ENCODE measurements at places on chromosomes 2 and 18. TPM values are rescaled to one million over a fixed set of nuclear protein-coding genes. Genes with fewer than 3 reads are reported as not detected.

GRCh38 chr18:77248873-77249568, 627 bp upstream of the GALR1 start:
- peaks cover 90% of the 10 kb centered on the region for H3K27me3 ChIP-seq
- no peak for DNase-seq
- H3K27ac ChIP-seq, result no peak overlapping the region
- peaks cover 12% of the 10 kb centered on the region for H3K4me1 ChIP-seq
- no peaks in the 10 kb centered on the region for H3K36me3 ChIP-seq

DNA sequence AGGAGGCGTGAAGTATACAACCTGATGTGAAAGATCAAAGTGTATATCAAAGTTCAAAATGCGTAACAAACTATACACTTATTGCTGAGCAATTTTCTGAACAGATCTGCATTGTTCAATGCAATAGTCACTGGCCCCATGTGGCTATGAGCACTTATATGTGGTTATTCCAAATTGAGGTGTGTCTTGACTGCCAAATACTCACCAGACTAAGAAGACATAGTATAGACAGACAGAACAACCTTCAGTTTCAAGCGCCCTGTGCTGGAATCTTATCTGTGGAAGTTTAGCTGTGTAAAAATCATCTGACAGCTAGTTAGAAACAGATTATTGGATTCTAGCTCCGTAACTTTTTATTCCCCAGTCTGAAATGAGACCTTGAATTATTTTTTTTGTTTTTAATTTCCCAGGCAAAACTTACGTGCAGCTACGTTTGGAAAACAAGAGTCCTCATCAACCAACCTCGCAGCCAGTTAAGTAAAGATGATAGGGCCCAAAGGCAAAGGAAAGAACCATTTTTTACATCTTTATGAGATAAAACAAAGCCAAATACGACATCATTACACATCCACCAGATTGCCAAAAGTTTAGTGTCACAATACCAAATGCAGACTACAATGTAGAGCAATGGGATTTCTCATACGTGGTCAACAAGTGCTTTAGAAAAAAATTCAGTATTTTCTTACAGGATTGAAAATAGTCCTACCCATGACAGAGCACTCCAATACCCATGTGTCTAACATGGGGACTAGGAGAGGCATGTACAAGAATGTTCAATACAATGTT, 37.2 kb downstream of the MBOAT2 start:
- H3K27me3 ChIP-seq, result no peaks in the 10 kb centered on the region
- H3K4me1 ChIP-seq, result no peaks in the 10 kb centered on the region
- no peak overlapping the region for H3K27ac ChIP-seq
- peaks cover 22% of the 10 kb centered on the region for H3K36me3 ChIP-seq
- no peak for DNase-seq

Gene SLC5A7
- total RNA-seq, result not detected

DNA sequence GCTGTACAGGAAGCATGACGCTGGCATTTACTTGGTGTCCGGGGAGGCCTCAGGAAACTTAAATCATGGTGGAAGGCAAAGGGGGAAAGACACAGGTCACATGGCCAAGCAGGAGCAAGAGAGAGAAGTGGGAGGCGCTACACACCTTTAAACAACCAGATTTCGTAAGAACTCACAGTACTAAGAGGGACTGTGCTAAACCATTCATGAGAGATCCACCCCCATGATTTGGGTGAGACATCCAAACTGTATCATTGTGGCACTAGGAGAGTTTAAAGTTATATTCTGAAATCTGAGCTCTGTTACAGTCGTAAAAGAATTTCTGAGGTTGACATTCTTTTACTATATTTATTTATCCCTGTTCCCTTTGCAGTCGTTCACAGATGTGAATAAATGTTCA, 116.6 kb downstream of the ICA1L start:
- no peak for DNase-seq
- H3K4me1 ChIP-seq, result peaks cover 7% of the 10 kb centered on the region

DNA sequence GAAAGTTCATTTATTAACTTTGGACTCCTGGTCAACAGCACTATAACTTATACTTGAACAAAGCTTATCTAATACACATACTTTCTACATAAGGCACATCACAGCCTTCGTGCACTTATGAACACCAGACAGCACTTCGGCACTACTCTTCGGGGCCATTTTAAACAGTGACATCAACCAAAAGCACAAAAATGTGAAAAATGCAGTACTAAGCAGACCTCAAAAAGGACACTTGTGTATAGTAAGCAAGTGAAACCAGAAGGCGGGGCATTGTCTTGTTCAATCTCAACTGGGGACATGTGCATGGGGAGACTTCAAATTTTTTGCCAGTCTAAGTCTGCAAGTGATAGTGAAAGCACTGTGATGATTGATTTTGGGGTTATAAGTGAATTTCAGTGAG, 163.0 kb downstream of the NCKAP5 start:
- no peaks in the 10 kb centered on the region for H3K36me3 ChIP-seq
- H3K27ac ChIP-seq, result no peak overlapping the region
- DNase-seq, result no peak
- H3K4me3 ChIP-seq, result no peak overlapping the region

DNA sequence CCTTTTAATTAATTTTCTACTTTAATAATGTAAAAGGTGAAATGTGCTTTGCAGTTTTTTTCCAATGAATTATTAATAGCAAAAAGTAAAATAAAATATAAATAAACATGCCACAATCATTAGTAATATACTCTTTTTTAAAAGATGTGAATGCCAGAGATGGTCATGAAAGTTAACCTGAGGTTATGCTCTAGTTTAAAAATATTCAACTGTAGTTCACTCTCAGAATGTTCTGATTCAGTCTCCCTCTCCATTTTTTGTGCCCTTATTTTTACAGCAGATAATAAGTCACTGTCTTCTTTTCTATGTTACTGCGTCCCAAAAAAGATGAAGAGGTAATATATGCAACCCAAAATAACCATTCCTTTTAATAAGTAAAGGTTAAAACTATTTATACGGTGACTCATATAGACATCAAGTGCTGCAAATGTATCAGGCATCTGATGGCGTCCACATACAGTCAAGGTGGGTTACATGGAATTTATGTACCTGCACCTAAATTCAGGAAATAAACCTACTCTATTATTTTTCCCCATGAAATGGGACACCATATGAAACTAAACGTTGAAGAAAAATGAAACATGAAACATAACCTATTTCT, 153.6 kb upstream of the ZNF804A start:
- H3K36me3 ChIP-seq, result no peaks in the 10 kb centered on the region
- DNase-seq, result no peak
- peaks cover 6% of the 10 kb centered on the region for H3K4me1 ChIP-seq
- H3K27me3 ChIP-seq, result no peaks in the 10 kb centered on the region

Gene EHBP1
- total RNA-seq, result 67.4 TPM

- H3K36me3 ChIP-seq, result no peaks in the 10 kb centered on the region
- DNase-seq, result peak; percentile 81
- peak overlapping the region; percentile 96 for H3K27ac ChIP-seq
- no peaks in the 10 kb centered on the region for H3K27me3 ChIP-seq
Observed at GRCh38 chr2:15730545-15731212, 139.0 kb downstream of the DDX1 start.

Gene IWS1
- 47.0 TPM for total RNA-seq

DNA sequence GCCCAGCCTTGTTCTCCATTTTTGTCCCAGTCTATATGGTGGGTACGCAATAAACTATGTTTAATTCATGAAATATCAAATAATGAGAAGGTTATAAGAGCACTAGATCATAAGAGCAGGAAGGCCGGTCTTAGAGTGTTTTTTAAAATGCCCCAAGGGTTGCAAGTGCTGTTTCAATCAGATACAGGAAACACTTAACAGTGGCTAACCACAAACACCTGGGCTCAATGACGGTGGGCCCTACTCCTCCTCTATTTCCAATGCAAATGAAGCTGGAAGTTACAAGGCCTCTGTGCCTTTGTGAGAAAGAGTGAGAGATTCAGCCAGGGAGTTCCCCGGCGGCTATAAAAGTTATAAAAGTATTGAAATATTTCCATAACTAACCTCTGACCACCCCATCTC, 18.9 kb upstream of the WDR33 start:
- no peaks in the 10 kb centered on the region for H3K27me3 ChIP-seq
- H3K27ac ChIP-seq, result no peak overlapping the region
- H3K36me3 ChIP-seq, result no peaks in the 10 kb centered on the region
- H3K4me1 ChIP-seq, result no peaks in the 10 kb centered on the region
- H3K4me3 ChIP-seq, result no peak overlapping the region
- DNase-seq, result no peak

Gene SULT1C4
- total RNA-seq, result 17.5 TPM

DNA sequence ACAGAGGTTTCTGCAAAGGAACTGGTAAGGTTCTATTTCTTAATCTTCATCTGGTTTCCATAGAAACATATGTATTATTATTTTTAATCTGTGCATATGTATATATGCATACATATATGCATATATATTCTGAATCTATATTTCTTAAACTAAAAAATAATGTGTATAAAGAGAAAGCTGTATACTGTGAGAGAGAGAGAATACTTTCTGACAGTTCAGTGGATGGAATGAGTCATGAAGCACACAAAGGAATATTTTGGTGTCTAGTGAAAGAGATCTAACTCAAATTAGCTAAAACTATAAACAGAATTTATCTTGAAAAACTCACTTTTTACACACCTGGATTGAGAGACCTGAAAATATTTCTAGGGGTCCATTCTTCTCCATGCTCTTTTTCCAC, 1929.3 kb upstream of the LRRTM1 start:
- H3K27me3 ChIP-seq, result no peaks in the 10 kb centered on the region
- H3K4me3 ChIP-seq, result no peak overlapping the region
- H3K27ac ChIP-seq, result no peak overlapping the region
- DNase-seq, result no peak
- H3K4me1 ChIP-seq, result peaks cover 14% of the 10 kb centered on the region

Gene G6PC2
- total RNA-seq, result not detected

- H3K36me3 ChIP-seq, result no peaks in the 10 kb centered on the region
- DNase-seq, result no peak
- H3K27ac ChIP-seq, result no peak overlapping the region
- H3K27me3 ChIP-seq, result no peaks in the 10 kb centered on the region
- H3K4me3 ChIP-seq, result no peak overlapping the region
Observed at GRCh38 chr2:194769030-194769429, 888.0 kb upstream of the SLC39A10 start.

- peaks cover 11% of the 10 kb centered on the region for H3K27me3 ChIP-seq
- no peak overlapping the region for H3K27ac ChIP-seq
- no peak for DNase-seq
- H3K4me1 ChIP-seq, result no peaks in the 10 kb centered on the region
- no peaks in the 10 kb centered on the region for H3K36me3 ChIP-seq
Observed at GRCh38 chr2:238582159-238582558, 155.4 kb downstream of the ASB1 start.

Gene TEX44
- total RNA-seq, result not detected

- H3K4me3 ChIP-seq, result no peak overlapping the region
- no peak overlapping the region for H3K27ac ChIP-seq
- H3K4me1 ChIP-seq, result no peaks in the 10 kb centered on the region
- no peaks in the 10 kb centered on the region for H3K27me3 ChIP-seq
Observed at GRCh38 chr18:75183524-75183923, 25.4 kb downstream of the PTGR3 start.

Gene VPS54
- 35.6 TPM for total RNA-seq

- H3K4me3 ChIP-seq, result no peak overlapping the region
- H3K36me3 ChIP-seq, result no peaks in the 10 kb centered on the region
- no peak overlapping the region for H3K27ac ChIP-seq
- peaks cover 89% of the 10 kb centered on the region for H3K27me3 ChIP-seq
Observed at GRCh38 chr2:219045937-219046550, 4.7 kb upstream of the CFAP65 start.

- H3K36me3 ChIP-seq, result no peaks in the 10 kb centered on the region
- H3K27me3 ChIP-seq, result no peaks in the 10 kb centered on the region
- peak overlapping the region; percentile 31 for H3K27ac ChIP-seq
- no peak for DNase-seq
Observed at GRCh38 chr2:120898961-120899750, 163.5 kb downstream of the GLI2 start.

- H3K36me3 ChIP-seq, result peaks cover 3% of the 10 kb centered on the region
- H3K27me3 ChIP-seq, result no peaks in the 10 kb centered on the region
- no peak overlapping the region for H3K27ac ChIP-seq
- H3K4me3 ChIP-seq, result no peak overlapping the region
- no peak for DNase-seq
Observed at GRCh38 chr18:74937291-74937690, 271.6 kb downstream of the PTGR3 start.

GRCh38 chr2:36461039-36461681, 105.6 kb downstream of the CRIM1 start:
- no peak overlapping the region for H3K4me3 ChIP-seq
- DNase-seq, result no peak
- no peak overlapping the region for H3K27ac ChIP-seq
- H3K36me3 ChIP-seq, result peaks cover 4% of the 10 kb centered on the region
- H3K4me1 ChIP-seq, result peaks cover 12% of the 10 kb centered on the region

DNA sequence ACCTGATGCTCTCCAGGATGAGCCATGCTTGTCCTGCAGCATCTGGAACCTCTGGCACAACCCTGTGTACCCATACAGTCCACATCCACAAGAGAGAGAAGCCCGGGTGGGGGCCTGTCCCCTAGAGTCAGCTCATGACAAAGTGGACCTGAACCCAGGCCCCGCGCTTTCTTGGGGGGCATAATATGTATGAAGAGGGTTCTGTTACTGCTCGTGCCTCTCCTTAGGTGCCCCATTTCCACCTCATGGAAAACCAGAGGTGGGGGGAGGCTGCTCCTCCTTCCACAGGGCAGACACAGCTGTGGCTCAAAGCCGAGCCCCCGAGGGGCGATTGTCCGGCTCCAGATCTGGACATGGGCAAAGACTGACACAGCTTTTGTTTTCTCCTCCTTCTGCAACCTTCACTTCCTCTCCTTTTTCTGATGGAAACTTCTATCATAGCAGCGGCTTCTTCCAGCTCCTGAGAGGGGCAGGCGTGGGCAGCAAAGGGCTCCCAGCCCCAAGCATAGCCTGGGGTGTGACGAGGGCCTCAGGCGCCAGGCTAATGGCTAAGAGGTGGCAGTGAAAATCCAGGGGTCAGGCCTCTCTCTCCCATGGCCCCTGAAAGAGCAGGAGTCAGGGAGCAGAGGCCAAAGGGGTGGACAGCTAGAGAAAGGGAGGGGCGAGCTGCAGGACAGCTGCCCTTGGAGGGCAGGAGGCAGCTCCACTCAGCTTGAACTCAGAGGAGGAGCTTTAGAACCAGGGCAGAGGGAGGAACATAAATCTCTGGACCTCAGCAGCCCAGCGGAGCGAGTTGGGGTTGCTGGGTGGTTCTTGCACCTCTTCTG, 155.5 kb downstream of the ZFP36L2 start:
- DNase-seq, result no peak
- H3K4me1 ChIP-seq, result peaks cover 70% of the 10 kb centered on the region
- no peaks in the 10 kb centered on the region for H3K27me3 ChIP-seq
- no peaks in the 10 kb centered on the region for H3K36me3 ChIP-seq
- no peak overlapping the region for H3K4me3 ChIP-seq

Gene PTGR3
- total RNA-seq, result 52.6 TPM

Gene SLC9A4
- 0.11 TPM for total RNA-seq

- peak overlapping the region; percentile 86 for H3K27ac ChIP-seq
- peaks cover 16% of the 10 kb centered on the region for H3K36me3 ChIP-seq
- DNase-seq, result no peak
- H3K27me3 ChIP-seq, result no peaks in the 10 kb centered on the region
- no peak overlapping the region for H3K4me3 ChIP-seq
Observed at GRCh38 chr2:226643030-226643945, 156.3 kb downstream of the IRS1 start.

Gene RNASEH1
- total RNA-seq, result 22.5 TPM

- peak overlapping the region; percentile 66 for H3K27ac ChIP-seq
- no peaks in the 10 kb centered on the region for H3K27me3 ChIP-seq
- no peak for DNase-seq
- H3K4me1 ChIP-seq, result peaks cover 35% of the 10 kb centered on the region
- peaks cover 14% of the 10 kb centered on the region for H3K36me3 ChIP-seq
- H3K4me3 ChIP-seq, result no peak overlapping the region
Observed at GRCh38 chr2:217853301-217853881, 149.4 kb downstream of the TNS1 start.

Gene CD8B
- not detected for total RNA-seq
